ENCODE measurements at places on chromosomes 5 and 9. TPM values are rescaled to one million over a fixed set of nuclear protein-coding genes. Genes with fewer than 3 reads are reported as not detected.
A peak's percentile ranks its signal among the peaks of the same experiment; 100 is the strongest.

DNA sequence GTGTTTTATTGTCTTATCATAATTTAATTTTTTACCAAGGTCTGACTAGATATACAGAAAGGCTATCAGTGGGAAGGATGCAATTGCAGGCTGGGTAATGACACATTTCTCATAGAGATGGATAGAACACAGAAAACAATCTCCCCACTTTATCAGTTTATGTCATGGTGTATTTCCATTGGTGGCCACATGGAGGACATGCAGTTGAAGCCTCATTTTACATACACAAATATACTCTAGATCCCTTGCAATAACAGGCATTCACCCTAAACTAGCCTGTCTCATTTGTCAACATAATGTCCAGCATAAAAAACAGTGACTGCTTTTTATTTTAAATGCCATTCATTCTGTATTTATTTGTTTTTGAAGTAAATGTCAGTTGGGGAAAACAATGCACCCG, 526.3 kb downstream of the GABRG2 start:
- no peak for DNase-seq

- DNase-seq: peak; percentile 37
These were observed 34.5 kb downstream of the CRB2 start for GRCh38 chr9:123390337-123391135.

- DNase-seq: no peak
These were observed 107.0 kb downstream of the COL5A1 start for GRCh38 chr9:134748591-134748990.

DNA sequence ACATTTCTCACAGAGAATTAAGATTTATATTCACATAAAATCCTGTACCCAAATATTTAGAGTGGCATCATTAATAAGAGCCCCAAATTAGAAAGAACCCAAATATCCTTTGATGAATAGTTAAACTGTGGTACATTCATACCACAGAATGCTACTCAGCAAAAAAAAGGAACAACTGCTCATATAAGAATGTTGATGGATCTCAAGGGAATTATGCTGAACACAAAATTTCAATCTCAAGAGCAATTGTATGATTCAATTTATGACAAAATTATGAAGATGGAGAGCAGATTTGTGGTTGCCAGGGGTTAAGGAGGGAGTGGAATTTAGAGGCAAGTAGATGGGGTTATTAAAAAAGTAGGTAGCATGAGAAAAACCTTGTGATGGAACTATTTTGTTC, 4.5 kb upstream of the PAIP1 start:
- DNase-seq: peak; percentile 90

DNA sequence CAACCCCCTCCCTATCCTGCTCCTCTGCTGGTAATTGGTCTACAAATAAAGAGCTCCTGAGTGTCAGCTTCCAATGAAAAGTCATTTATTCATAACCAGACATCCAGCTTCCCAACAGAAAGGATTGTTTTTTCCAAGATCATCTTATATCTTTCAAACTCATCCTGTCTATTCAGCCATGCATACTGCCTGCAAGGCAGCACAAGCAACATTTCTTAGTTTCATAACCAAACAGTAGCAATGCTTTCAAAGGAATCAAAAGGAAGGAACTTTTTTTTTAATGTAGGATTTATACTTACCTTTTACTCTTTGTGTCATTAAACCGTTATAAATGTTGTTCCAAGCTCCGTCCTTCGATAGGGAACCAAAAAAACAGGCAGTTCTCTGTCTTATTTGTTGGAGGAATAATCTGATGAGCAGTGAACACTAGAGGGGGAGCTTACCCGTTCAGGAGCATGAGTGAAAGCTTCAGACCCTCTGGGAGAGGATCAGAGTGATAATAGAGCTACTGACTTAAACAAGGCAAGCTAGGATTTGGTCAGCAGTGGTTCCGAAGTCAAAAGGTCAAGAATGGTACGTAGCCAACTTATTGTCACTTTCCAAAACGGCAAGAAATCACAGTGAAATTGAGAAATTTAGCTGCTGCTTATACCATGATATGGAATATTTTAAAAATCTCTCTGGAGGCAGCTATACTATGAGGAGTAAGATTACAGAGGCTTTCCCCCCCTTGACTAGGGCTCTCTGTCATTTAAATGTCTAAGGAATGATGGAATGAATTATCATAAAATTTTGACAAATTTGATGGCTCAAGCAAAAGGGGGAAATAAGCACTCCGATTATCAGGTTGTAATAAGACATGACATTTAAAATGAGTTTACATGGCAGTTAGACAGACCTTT, 892.9 kb downstream of the NR2F1-AS1 start:
- DNase-seq: peak; percentile 93

GRCh38 chr9:78905387-78905786, 608.5 kb downstream of the PSAT1 start:
- DNase-seq: no peak

- no peak for DNase-seq
These were observed 11.3 kb downstream of the TMEM250 start for GRCh38 chr9:136107155-136107952.

DNA sequence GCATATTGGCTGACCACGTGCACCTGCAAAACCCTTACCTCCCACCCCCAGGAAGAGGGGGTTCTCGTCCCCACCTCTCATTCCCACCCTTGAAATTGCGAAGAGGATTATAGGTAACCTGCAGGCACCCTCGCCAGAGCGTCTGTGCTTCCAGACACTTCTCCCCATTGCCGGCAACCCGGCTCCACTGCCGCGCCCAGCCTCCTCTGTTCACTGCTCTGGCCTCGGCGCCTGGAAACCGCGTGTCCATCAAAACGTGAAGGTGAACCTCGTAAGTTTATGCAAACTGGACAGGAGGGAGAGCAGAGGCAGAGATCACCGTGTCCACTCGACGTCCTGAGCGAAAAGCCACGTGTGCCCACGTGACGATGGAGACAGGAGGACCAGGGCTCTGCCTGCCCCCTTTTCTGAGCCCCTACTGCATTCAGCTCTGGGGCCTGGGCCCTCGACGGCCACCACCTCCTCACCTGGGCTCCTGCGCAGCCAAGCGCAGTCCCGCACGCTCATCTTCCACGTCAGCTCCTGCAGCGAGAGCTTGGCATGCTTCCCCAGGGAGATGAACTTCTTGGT, 1.9 kb downstream of the TERT start:
- peak; percentile 42 for DNase-seq

DNA sequence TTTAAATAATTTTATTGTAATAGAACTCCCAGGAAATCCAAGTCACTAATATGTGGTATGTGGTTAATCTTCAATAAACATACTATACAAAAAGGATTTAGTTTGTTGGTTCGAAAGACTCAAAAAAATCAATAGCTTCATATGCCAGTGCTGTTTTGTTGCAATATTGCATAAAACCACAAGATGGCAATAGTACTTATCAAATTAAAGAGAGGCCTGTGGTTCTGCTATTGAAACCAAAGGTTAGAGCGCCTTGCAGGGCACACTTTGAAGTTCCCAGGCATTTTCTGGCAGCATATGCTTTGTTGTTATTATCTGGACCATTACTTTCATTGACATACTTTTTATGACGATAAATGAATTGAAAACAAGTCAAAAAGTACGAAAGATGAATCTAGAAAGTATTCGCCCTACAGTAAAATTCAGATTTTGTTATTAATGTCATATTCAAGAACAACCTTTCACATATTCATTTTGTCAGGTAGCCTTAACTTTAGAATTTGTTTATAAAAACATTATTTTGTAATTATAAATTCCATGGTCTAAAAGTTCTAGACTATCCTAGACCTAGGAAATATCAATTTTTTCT, 316.3 kb downstream of the MCTP1 start:
- DNase-seq: peak; percentile 88

DNA sequence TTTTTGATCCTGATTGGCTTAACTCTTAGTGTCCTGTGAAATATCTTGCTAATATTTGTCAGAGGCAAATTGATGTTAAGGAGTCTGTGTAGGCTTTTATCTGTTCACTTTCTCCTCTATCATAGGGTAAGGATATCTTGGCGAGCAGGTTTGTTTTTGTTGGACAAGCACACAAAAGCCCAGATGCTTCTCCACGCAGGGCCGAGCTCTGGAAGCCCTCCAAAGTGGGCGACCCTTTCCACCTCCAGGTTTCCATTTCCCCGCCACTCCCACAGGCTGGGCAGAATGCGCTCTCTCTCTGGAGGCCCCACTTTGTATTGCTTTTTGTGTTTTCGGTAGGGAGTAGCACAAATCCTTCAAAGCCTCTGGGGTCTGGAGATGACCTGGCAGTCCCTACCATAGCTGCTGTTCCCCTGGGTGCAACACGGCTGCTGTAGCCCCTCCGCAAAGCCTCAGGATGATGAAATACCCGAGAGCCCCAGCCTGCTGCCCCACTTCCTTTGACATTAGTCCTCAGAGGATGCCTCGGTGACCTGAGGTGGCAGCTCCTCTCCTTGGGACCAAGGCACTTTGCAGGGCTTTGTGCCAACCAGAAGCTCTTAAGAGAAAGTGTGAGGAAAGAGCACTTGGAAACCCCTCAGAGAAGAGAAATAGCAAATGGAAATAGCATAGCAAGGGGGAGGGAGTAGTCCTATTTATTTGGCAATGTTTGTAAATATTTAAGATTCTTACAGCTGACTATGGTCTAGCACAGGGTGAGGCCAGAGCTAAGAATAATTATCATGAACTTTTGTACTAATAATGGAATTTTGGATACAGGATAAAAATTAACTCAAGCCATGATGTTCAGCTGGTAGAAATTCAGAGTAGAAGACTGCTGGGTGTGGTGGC, 122.8 kb downstream of the ARHGEF28 start:
- DNase-seq: no peak

- DNase-seq: no peak
These were observed 125.5 kb upstream of the FAM174A start for GRCh38 chr5:100409660-100410151.

GRCh38 chr9:136840140-136840876, 2.0 kb upstream of the AJM1 start:
- no peak for DNase-seq

DNA sequence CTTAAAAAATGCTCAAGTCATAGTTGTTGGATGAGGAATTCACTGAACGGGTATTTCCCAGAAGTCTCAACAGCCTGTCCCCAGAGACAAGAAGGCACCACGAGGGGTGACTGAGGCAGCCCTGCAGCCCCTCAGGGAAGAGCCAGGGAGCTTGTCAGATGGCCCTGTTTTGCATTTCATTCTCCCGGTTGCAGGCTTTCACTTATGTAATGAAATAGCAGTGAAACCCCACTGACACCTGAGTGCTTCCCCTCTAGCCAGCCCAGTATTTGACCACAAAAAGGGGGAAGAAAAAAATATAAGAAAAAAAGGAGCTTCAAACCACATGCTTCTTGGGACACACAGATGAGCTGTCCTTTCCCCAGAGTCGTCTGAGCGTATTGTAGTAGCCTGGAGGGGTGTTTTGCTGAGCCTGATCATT, 75.3 kb upstream of the IL12B start:
- DNase-seq: no peak

DNA sequence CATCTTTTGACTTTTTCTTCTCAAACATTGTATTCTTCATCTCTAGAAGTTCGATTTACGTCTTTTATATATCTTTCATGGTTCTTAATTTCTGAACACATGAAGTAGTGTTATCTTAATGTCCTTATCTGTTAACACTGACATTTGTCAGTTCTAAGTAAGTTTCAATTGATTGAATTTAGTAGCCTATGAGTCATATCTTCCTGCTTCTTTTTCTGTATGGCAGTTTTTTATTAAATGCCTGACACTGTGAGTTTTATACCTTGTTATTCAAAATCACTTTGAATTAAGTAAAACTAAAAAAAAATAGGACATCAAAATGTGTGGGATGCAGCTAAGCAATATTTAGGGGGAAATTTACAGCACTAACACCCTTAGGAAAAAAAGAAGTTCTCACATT, 707.0 kb upstream of the ACO1 start:
- DNase-seq: no peak

PLAC8L1 gene
- total RNA-seq: not detected

LECT2 gene
- not detected for total RNA-seq

CSF2 gene
- not detected for total RNA-seq

NEUROG1 gene
- not detected for total RNA-seq

DMRT3 gene
- total RNA-seq: not detected

NPDC1 gene
- 10.0 TPM for total RNA-seq
